ENCODE measurements at places on chromosomes 3 and 15.

DNA sequence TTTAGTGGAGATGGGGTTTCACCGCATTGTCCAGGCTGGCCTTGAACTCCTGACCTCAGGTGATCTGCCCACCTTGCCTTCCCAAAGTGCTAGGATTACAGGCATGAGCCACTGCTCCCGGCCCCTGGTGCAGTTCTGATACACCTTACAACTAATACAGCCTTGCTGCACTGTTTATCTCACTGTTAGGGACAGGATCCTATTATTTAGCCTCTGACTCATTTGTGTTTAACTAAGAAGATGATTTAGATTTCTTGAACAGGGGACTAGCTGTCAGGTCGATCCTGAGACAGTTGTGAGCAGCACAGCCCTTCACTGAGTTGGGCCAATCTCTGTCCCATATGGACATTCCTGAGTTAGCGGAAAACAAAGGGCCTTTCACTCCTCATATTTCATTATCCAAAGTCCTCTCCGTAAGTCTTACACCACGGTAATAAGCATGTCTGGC, 19.2 kb downstream of the GYG1 start:
- no peak for DNase-seq

- DNase-seq: no peak
Measured at GRCh38 chr3:3134750-3135448, 8.2 kb downstream of the TRNT1 start.

DNA sequence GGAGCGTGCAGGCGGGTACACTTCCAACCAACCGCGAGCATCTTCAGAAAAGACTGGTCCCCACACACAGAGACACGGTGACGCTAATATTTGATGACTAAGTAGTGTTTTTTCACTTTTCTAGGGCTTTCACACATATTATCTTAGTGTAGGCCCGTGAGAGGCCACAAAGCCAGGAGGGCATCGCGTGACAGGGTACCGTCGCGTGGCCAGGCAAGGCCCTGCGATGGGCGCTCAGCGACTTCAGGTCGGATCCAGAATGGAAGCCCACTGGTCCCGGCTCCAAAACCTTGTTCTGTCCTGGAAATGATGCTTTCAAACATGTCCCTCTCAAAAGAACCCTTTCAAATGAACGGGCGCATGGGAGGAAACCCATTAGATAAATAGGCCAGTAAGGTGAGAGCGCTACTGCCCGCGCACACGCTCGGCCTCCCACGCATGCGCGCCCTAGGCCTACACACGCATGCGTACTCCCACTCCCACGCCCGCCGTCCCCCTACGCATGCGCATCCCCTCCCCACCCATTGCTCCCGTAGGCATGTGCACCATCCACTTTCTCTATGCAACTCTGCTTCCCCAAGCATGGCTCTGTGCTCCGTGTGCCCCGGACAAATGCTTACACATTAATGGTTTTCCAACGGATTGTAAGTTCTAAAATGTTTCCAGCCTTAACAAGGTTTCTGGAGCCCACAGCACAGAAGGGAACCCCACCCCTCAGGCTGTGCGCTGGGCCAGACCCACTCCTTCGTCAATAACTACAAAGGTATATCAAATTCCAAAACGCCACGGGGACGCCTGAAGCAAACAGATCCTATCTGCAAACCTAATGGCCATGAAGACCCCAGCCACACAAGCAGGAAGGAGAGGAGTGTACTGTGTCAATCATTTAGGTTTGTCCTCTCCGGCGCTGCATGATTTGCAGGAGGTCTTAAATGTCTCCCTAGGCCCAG, 72.1 kb downstream of the OCA2 start:
- no peak for DNase-seq

- no peak for DNase-seq
Measured at GRCh38 chr3:30227571-30228301, 378.7 kb upstream of the TGFBR2 start.

GRCh38 chr3:22836131-22836530, 367.0 kb upstream of the UBE2E2 start:
- DNase-seq: no peak

DNA sequence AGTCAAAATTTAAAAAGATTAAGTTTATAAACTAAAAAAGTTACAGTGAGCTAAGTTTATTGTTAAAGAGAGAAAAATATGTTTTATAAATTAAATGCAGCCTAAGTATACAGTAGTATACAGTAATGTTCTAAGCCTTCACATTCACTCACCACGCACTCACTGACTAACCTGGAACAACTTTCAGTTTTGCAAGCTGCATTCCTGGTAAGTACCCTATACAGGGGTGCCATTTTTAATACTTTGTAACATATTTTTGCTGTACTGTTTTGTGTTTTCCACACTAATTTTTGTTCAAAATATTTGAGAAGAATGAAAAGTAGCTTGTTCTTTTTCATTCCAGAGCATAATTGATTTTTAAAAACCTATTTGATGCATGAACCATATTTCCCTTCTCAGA, 524.9 kb downstream of the RBMS3 start:
- no peak for DNase-seq

DNA sequence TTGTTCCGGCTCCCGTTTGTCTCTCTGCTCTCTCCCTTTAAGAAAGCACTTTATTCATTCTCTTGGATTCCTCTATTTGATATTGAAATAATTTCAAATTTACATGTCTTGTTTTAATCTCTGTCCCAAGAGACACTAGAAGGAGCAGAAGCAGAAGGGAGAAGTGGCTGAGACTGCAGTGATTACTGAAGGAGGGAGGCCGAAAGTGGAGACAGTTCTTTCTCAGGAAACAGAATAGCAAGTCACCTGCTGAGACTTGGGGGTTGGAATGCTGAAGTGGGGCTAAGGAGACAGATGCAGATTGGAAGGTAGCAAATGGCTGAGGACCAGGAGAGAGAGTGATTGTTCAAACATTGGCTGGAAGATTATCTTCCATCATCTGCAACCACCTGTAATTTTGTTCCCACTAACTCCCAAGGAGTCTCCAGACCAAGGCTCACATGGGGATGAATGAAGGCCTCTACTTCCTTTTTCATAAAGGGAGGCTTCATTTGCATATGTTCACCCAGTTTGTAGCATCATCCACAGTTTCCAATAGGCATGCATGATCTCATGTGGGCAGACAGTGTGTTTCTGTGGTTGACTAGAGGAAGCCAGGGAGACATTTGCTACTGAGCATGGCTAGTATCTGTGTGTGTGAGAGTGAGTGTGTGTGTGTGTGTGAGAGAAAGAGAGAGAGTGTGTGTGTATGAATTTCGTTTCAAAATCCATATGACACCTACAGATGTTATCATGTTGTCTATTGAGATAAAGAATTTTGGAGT, 24.0 kb downstream of the LTF start:
- peak; percentile 54 for DNase-seq

DNA sequence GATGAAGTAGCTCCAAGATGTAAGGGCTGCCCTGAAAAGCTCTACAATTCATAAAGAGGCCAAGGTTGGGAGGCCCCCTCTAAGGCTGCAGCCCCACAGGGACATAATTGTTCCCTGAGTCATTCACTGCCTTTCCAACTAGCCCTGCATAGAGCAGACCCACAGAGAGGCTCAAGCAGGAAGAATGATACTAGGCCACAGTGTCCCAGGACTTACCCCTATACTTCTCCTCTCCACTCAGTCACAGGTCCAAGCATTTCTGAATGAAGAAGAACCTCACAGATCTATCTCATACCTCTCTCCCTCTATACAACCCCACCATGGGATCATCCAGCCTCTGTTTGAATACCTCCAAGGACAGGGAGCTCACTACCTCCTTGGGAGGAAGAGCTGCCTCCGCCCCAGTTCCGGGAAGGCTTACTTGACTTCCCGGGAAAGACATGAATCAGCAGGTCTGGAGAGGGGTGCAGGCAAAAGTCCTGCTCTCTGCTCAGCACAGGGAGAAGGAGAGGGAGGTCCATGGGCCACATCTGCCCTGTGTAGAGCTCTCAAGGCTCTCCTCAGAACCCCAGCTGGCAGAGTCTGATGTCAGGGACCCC, 6.9 kb upstream of the SKIC8 start:
- no peak for DNase-seq

DNA sequence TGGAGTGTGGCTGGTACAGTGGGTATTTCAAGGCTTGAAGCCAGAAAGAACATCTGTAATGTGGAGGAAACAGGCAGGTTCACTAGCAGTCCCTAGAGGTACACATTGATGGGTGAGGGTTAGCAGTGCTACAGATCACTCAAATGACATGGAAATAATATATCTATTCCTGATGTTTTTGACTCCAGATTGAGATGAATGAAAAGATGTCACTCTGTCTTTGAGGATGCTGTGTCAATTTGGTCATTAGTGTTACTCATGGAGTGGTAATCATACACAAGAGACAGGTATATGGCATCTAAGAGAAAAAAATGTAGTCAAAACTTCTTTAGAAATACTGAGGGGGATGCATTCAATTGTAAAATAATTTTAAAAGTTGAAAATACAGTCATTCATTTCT, 135.1 kb downstream of the ZIC1 start:
- no peak for DNase-seq

DNA sequence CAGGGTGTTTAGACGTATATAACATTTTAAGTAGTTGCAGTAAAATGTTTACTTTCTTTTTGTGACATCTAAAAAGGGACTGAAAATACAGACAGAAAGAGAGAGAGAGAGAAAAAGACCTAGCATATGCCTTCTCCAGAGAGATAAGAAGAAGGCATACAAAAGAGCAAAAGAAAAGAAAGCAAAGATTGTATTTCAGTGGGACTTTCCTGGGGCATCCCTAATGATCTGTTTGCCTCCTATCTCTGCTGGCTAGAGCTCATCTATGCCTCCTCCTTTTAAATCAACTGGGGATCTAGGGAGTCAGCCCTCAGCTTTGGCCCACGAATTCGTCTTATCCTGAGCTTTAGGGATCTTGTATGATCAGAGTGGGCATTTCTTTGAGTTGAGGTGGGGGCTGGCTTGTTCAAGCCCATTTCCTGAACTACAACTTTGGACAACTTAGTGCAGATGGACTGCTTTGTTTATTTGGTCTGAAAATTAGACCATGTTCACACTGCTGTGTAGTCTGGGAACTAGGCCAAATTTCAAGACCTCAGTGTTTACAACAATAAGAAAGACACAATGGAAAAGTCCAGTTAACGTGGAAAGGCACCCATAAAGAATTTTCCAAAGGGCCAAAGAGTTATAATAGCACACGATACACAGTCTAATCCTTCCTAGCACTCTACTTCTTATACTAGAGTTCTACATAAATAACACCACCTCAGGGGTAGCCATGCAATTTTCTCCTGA, 61.0 kb downstream of the ATP8B4 start:
- no peak for DNase-seq

DNA sequence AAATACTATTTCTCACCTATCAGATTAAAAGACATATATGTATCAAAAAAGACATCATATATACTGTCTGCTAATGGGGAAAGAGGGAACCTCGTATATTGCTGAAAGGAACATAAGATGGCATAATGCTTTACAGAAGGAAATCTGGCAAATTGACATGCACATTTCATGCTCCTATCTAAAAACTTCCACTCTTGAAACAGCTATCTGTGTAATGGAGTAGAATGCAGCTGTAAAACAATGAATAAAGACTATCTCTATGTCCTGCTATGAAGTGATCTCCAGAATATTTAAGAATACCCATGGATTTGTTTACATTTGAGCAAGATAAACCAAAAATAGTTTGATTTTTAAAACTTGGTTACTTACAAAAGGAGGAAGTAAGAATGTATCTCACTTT, 107.4 kb downstream of the TBL1XR1 start:
- DNase-seq: no peak

DNA sequence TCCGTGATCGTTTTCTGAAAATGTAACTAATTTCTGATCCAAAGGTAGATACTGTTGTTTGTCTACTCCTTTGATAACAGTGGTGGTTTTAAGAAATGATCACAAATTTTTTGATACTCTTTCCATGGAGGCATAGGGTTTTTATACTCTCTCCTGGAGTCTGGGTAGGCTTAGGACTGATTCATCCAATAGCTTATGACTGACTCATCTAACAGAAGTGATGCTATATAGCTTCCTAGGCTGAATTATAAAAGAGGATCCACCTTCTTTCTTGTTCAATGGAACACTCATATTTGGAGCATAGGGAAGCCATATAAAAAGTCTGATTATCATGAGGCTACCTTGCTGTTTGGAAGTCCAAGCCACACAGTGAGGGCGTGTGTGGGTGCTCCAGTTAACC, 84.3 kb downstream of the CHST2 start:
- no peak for DNase-seq

DNA sequence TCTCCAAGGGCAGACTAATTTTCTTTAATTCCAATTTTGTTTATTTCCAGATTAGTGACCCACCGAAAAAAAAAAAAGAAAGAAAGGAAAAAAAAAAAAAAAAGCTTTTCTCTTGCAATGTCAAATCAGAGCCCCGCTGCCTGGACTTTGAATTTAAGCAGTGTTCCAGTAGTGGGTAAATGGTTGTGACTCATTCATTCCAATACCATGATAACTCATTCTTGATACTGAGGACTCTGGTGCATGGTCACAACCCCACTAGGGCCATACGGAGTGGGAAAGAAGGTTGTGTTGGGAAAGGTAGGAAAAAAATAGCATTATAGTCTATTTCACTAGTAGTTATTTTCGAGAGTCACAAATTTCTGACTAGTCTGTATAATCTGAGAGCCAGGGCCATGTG, 59.1 kb upstream of the COL8A1 start:
- DNase-seq: no peak

DNA sequence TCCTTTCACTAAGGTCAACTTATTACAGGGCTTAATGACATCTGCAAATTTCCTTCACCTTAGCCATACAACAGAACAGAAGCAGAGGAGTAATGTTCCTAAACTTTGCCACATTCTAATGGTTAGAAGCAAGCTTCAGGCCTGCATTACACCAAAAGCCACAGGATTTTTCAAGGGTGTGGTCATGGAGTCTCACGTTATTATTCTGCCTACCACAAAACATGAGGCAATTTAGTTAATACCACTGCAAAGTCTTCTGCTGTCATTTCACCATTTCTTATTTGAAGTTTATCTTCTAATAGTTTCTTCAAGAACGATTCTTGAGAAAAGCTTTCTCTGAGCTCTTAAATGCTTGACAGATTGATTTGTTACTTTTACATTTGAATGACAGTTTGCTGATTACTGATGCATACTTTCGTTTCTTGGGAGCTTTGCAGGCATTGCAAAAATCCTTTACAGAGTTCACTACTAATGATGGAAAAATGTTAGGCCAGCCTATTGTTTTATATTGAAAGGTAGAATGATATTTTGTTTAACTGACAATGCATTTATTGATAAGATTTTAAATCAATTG, 1257.1 kb downstream of the NSUN3 start:
- DNase-seq: no peak

- no peak for DNase-seq
Measured at GRCh38 chr3:129469026-129469425, 29.0 kb downstream of the IFT122 start.

GRCh38 chr15:89111961-89112340, 23.7 kb downstream of the ABHD2 start:
- DNase-seq: no peak

- no peak for DNase-seq
Measured at GRCh38 chr3:186214670-186215069, 105.8 kb upstream of the ETV5 start.

Measured in CD8-positive, alpha-beta T cell (primary cell).